ENCODE measurements at places on chromosomes 3 and 15. TPM values are rescaled to one million over a fixed set of nuclear protein-coding genes. Genes with fewer than 3 reads are reported as not detected.

- no peak overlapping the region for H3K4me3 ChIP-seq
- no peak for DNase-seq
- no peaks in the 10 kb centered on the region for H3K36me3 ChIP-seq
- H3K27me3 ChIP-seq = no peaks in the 10 kb centered on the region
- H3K4me1 ChIP-seq = peaks cover 2% of the 10 kb centered on the region
These were observed 423.6 kb downstream of the OTOL1 start for GRCh38 chr3:161920196-161920595.

GRCh38 chr3:38365469-38366062, 19.0 kb downstream of the XYLB start:
- no peak for DNase-seq
- H3K4me1 ChIP-seq = no peaks in the 10 kb centered on the region
- no peaks in the 10 kb centered on the region for H3K27me3 ChIP-seq
- no peak overlapping the region for H3K4me3 ChIP-seq
- H3K27ac ChIP-seq = no peak overlapping the region

DNA sequence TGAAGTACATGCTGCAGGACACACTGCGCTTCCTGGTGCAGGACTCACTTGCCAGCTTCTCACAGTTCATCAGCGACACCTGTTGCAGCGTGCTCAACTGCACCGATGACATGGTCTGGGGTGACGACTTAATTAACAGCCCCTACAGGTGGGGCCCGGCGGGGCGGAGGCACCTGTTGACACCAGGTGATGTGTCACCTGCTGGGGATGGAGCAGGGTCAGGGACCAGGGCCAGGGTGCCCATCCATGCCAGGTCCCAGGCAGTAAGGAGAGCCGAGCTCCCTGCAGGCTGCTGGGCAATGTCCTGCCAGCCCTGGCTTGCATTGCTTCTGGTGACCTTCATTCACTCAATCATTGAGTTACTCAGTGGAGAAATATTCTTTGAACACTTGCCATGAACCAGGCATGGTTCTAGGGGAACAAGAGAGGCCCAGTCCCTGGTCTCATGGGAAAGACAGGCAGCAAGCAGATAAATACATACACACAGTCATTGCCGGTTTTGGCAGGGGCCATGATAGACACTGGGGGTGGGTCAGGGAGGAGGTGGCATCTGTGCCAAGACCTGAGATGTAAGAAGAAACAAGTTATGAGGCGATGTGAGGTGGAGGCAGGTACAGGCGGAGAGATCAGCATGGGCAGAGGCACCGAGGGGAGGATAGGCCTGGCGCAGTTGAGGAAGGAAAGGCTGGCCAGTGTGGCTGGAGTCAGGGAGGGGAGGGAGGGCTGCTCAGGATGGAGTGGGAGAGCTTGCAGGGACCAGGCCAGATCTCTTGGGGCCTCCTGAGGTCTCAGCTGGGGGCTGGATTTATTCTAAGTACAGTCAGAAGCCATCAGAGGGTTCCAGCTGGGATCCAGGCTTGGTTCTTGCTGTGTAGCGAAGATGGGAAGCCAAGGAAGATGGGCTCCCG, 30.8 kb downstream of the DNAH1 start:
- no peaks in the 10 kb centered on the region for H3K27me3 ChIP-seq
- H3K27ac ChIP-seq = no peak overlapping the region
- no peaks in the 10 kb centered on the region for H3K36me3 ChIP-seq
- DNase-seq = no peak

DNA sequence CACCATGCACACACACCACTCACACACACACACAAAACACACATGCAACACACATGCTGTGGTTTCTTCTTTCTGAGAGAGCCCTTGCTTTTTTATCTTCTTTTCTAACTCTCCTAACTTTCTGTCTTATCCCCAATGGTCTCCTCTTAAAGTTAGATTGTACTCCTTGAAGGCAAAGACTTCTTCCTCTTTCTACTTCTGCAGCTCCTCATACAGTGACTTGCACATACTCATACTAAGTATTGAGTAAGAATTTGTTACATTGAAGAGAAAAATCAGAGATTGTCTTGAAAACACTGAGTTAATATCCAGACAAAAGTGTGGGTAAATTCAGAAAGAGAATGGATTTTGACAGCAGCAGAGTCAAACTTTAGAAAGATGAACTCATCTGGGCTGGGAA, 64.4 kb downstream of the GTPBP8 start:
- no peak for DNase-seq
- H3K4me3 ChIP-seq = no peak overlapping the region
- H3K27me3 ChIP-seq = no peaks in the 10 kb centered on the region
- H3K4me1 ChIP-seq = no peaks in the 10 kb centered on the region
- H3K27ac ChIP-seq = no peak overlapping the region

DNA sequence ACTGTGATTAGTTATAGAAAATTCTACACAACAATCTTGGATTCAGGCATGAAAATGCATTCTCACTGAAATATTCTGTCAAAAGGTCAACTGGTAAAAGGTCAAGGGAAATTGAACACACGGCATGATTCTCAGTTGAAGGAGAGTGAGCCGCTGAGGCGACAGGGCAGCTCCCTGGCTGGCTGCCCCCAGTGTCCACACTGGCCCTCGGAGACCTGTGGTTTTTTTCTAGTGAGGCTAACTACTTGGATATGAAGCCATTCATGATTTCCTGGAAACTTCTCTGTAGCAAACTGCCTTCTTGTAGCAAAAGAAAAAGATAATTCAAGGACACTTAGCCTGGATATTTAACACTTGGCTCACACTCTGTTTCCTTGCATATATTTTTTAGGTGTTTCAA, 37.2 kb downstream of the AADACL2 start:
- H3K4me1 ChIP-seq = peaks cover 74% of the 10 kb centered on the region
- no peak overlapping the region for H3K4me3 ChIP-seq
- no peaks in the 10 kb centered on the region for H3K27me3 ChIP-seq

DNA sequence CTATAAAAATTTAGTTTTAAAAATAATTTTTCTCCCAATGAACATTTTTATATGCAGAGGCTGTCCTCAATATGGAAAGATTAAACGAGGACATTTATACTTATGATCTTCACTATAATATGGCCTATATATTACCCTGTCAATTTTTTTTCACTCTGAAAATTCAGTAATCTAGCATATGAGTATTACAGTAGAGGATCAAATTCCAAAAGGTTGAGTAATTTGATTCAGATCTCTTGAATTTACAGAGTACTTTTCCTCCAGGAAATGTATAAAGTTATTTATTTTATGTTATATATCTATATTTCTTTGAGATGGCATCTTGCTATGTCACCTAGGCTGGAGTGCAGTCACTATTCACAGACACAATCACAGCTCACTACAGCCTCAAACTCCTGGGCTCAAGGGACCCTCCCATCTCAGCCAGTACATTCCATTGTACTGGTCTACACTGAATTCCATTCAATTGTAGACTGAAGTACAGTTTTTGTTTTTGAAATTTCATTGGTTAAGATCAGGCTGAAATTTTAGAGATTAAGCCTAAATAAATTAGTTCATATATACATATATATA, 16.3 kb upstream of the TRPM7 start:
- no peaks in the 10 kb centered on the region for H3K36me3 ChIP-seq
- H3K4me3 ChIP-seq = no peak overlapping the region
- H3K4me1 ChIP-seq = no peaks in the 10 kb centered on the region
- no peak for DNase-seq
- H3K27me3 ChIP-seq = no peaks in the 10 kb centered on the region

- no peak overlapping the region for H3K27ac ChIP-seq
- peaks cover 5% of the 10 kb centered on the region for H3K36me3 ChIP-seq
- H3K4me3 ChIP-seq = no peak overlapping the region
- H3K4me1 ChIP-seq = peaks cover 10% of the 10 kb centered on the region
- DNase-seq = no peak
These were observed 42.2 kb downstream of the TM2D3 start for GRCh38 chr15:101609742-101610610.

- H3K4me1 ChIP-seq = peaks cover 60% of the 10 kb centered on the region
- H3K27ac ChIP-seq = peak overlapping the region; percentile 20
- no peaks in the 10 kb centered on the region for H3K36me3 ChIP-seq
- DNase-seq = no peak
- no peak overlapping the region for H3K4me3 ChIP-seq
These were observed 158.3 kb upstream of the CGNL1 start for GRCh38 chr15:57217778-57218598.

DNA sequence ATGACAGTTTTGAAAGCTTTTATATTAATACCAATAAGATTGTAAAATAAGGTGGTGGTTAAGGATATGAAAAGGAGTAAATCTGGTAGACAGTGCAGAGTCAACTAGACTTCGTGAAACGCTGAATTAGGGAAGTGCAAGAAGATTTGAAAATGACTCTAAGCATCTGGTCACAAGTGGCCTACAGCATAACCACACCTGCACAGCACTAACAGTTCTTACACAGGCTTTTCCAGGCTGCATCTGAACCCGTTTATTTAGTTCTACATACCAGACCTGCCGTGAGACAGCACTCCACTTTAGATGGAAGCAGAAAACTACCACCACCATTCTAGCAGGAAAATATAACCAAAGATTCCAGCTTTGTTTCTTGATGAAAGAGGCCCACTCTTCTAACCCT, 1.9 kb downstream of the DMXL2 start:
- H3K36me3 ChIP-seq = peaks cover 23% of the 10 kb centered on the region
- no peak overlapping the region for H3K27ac ChIP-seq
- H3K4me1 ChIP-seq = peaks cover 18% of the 10 kb centered on the region
- no peak for DNase-seq

DNA sequence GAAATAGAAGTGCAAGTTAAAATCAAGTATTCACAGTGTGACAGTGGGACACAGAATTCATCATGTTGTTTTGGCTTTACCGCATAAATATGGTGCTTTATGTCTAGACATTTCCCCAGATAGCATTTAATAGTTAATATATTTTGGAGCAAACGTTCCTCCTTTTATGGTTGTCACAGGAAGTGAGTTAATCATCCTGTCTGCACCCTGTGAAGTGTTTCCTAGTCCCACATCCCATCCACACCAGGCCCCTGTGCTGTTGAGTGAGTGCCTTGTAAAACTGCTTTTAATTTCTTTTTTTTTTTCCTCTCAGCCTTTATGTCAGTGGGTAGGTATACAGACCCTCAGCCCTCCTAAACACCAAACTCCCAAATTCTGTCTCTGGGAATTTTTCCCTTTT, 393.7 kb downstream of the FEZF2 start:
- no peak for DNase-seq
- H3K36me3 ChIP-seq = no peaks in the 10 kb centered on the region
- H3K4me3 ChIP-seq = no peak overlapping the region
- H3K27me3 ChIP-seq = no peaks in the 10 kb centered on the region
- H3K4me1 ChIP-seq = no peaks in the 10 kb centered on the region

DNA sequence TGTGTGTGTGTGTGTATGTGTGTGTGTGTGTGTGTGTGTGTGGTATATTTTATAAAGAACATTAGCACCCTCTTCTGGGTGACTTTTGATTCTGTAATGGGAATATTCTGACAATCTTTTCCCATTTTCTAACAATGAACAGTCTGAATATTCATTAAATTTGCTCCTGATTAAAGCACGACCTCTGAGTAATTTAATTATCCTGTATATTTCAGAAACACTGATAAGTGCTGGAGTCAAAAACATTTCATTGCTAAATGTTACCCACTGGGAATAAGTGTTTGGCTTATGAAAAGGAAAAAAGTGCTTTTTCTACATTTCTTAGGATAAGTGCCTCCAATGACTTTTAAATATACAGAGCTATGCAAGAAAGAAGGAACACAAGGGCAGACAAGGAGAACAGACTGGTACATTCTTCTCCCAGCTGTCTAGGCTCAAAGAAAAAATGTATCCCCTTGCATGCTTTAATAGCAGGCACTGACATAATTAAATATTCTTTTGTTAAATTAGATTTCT, 32.3 kb upstream of the SYNPR start:
- H3K27me3 ChIP-seq = no peaks in the 10 kb centered on the region
- H3K4me3 ChIP-seq = no peak overlapping the region
- H3K36me3 ChIP-seq = no peaks in the 10 kb centered on the region
- H3K27ac ChIP-seq = no peak overlapping the region

- no peaks in the 10 kb centered on the region for H3K4me1 ChIP-seq
- H3K36me3 ChIP-seq = peaks cover 3% of the 10 kb centered on the region
- H3K27me3 ChIP-seq = no peaks in the 10 kb centered on the region
- DNase-seq = no peak
These were observed 51.3 kb downstream of the GPD1L start for GRCh38 chr3:32157600-32158264.

DNA sequence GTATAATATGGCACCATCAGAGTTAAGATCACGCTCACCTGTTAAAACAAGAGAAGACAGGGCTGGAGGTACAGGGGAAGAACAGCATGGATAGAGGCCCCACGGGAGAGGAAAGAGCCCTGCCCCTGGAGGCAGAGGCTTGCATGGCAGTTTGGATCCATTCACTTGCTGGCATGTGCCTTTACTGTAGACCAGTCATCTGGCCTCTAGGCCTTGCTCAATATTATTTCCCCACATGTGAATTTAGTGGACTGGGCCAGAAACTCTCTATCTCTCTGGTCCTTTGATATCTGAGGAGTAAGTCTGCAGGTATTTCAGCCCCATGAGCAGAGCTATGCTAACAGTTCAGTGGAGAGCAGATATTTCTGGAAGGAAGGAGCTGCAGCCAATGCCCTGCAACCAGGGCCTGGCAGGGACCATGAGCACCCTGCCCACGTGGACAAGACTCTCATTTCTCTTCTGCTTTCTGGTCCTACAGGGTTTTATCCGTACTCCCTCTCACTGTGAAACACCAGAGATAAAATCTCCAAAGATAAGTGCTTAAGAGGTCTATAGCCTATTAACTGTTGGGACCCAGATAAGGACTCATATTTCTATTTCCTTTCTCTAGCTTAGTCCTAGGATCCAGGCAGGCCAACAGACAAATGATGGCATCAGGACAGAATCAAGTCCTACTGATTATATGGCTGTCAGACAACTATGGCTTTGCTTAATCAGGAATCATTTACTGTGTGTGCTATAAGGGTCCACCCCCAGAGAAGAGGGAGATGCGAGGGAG, 65.0 kb downstream of the CLDN11 start:
- peak; percentile 20 for DNase-seq
- no peak overlapping the region for H3K4me3 ChIP-seq
- no peaks in the 10 kb centered on the region for H3K4me1 ChIP-seq
- peaks cover 5% of the 10 kb centered on the region for H3K36me3 ChIP-seq
- peaks cover 45% of the 10 kb centered on the region for H3K27me3 ChIP-seq

- H3K27me3 ChIP-seq = no peaks in the 10 kb centered on the region
- H3K27ac ChIP-seq = peak overlapping the region; percentile 29
- H3K4me1 ChIP-seq = peaks cover 24% of the 10 kb centered on the region
- no peaks in the 10 kb centered on the region for H3K36me3 ChIP-seq
These were observed 9.7 kb upstream of the ARID3B start for GRCh38 chr15:74531144-74531811.

ACTC1 gene
- total RNA-seq = not detected

RETNLB gene
- total RNA-seq = not detected

DNASE1L3 gene
- not detected for total RNA-seq

ZKSCAN7 gene
- 0.39 TPM for total RNA-seq

PRICKLE2 gene
- total RNA-seq = 4.0 TPM

CDHR4 gene
- total RNA-seq = not detected

CCR8 gene
- total RNA-seq = not detected

ARHGAP31 gene
- total RNA-seq = 0.52 TPM

SOX14 gene
- total RNA-seq = not detected

ARHGEF26 gene
- 19.0 TPM for total RNA-seq

PLD1 gene
- total RNA-seq = 58.5 TPM

PSMD2 gene
- total RNA-seq = 513 TPM

Measured in Calu3 (cell line).